T-helper 1 cell (primary cell): ENCODE measurements at places on chromosomes 7 and 10.
A peak's percentile ranks its signal among the peaks of the same experiment; 100 is the strongest.

GRCh38 chr7:157267516-157267915 is 69.3 kb upstream of the DNAJB6 start:
- DNase-seq = no peak

DNA sequence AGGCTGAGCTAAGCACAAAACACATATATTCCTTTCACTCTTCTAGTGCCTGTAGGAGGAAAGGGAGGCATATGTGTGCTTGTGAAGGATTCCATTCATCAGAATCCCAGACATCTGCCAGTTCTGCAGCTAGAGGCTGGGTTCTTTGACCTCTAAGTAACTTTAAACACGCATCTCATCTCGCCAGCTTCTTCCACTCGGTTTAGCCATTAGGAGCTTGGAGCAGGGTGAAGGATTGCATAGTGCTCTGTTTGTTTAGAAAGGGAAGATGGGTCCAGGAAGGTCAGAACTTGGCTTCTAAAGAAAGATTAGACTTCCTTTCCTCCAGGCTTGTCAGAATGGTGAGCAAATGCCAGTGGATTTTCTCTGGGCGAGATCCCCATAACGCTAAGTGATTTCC is 43.6 kb downstream of the HK1 start:
- no peak for DNase-seq

GRCh38 chr10:110558041-110558440 is 9.5 kb upstream of the SMC3 start:
- no peak for DNase-seq

DNA sequence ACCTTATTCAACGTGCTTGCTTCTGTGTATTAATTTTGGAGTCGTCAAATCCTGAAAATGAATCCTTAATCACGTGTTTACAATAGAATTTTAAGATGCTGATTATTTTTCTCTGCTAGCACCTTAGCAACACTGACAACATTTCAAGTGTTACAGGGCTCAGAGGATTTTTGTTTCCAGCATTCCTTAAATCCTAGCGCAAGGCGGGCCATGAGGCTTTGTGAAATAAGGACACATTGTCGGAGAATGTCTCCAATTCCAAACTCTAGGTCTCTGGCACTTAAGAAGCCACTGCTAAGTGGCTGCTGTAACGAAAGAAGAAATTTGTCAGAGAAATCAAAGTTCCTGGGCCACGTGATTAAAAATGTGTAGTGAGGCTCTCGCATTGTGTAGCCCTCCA is 390.9 kb upstream of the CELF2 start:
- DNase-seq = no peak

- no peak for DNase-seq
Measured at GRCh38 chr7:110153222-110153621, 937.7 kb upstream of the LRRN3 start.

DNA sequence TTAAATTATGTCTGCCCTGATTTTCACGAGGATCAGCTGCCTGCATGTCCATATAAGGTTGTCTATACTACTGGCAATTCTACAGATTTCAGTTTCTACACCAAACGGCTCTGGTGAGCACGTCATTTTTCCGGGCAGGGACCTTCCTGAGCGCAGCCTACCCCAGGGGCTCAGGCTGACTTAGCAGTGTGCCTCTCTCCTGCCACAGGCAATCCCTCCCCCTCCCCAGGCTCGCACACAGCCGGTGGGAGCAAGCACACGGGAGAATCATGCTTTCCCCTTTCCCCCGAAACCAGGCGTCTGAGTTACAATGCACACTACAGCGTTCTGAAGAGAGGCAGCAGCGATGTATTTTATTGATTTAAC is 1.7 kb downstream of the KLF6 start:
- peak; percentile 69 for DNase-seq
